ENCODE measurements at places on chromosomes 6 and 20.

GRCh38 chr20:49385465-49385864, 97.0 kb downstream of the KCNB1 start:
- peak; percentile 75 for DNase-seq

DNA sequence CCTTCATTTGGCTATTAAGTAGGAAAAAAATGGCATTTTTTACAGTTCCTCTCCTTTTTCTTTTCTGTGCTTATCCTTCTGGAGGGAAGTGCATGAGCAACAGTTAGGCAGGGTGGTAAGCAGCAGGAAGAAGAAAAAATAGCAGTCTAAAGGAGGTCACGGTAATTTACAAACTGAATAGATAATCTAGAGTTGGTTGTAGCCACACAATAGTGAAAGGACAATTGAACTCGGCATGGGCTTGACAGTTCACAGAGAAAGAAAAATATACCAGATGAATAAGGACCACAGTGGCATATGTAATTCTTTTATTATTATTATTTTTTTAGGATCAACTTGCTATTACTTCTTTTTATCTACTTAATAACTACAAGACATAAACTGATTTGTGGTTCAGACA, 358.6 kb downstream of the BTBD9 start:
- DNase-seq: no peak

GRCh38 chr6:112296122-112296521, 41.8 kb upstream of the LAMA4 start:
- DNase-seq: peak; percentile 65

- DNase-seq: peak; percentile 50
Observed at GRCh38 chr6:111871725-111872400, 1.4 kb downstream of the FYN start.

- no peak for DNase-seq
Observed at GRCh38 chr6:154488802-154489437, 21.6 kb downstream of the CNKSR3 start.

DNA sequence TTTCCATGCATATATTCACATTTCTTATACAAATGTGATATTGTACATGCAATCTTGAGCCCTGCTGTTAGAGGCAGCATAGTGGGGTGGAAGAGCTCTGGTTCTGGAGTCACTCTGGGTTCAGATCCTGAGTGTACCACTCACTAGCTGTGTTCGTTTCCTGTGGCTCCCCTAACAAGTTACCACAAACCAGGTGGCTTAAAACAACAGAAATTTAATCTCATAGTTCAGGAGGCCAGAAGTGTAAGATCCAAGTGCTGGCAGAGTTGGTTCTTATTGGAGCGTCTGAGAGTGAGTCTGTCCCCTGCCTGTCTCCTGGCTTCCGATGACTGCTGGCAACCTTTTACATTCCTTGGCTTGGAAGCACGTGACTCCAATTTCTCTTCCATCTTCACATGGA, 115.6 kb downstream of the MAP3K7 start:
- no peak for DNase-seq

DNA sequence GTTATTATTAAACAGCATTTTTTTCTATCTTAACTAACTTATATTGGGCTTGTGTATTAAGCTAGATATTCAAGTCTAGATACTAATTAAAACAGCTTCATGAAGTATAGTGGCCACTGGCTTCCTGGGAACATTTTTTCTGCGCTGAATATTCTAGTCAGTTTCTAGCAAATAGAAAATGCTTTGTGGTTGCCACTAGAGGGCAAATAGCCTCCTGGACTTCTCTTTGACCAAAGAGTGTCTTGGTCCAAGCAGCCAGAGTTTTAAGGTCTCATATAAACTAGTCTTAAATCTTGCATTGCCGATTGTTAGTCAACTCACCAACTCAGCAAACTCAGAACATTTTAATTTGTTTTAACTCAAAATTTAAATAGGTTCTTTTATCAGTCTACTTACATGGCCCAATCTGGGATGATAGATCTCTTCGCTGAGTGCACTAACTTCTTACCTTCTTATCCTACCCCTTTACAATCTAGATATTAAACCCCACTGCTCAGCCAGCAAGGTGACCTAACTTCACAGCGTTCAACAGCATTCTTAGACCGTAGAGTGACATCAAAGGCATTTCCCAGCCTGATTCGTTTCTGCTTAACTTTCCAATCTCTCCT, 24.6 kb upstream of the ID4 start:
- peak; percentile 81 for DNase-seq

Data from DMS53 (cell line).